ENCODE measurements at places on chromosomes 1 and 21. TPM values are rescaled to one million over a fixed set of nuclear protein-coding genes. Genes with fewer than 3 reads are reported as not detected.

- DNase-seq = no peak
Observed at GRCh38 chr1:230047114-230047865, 19.7 kb upstream of the GALNT2 start.

DNA sequence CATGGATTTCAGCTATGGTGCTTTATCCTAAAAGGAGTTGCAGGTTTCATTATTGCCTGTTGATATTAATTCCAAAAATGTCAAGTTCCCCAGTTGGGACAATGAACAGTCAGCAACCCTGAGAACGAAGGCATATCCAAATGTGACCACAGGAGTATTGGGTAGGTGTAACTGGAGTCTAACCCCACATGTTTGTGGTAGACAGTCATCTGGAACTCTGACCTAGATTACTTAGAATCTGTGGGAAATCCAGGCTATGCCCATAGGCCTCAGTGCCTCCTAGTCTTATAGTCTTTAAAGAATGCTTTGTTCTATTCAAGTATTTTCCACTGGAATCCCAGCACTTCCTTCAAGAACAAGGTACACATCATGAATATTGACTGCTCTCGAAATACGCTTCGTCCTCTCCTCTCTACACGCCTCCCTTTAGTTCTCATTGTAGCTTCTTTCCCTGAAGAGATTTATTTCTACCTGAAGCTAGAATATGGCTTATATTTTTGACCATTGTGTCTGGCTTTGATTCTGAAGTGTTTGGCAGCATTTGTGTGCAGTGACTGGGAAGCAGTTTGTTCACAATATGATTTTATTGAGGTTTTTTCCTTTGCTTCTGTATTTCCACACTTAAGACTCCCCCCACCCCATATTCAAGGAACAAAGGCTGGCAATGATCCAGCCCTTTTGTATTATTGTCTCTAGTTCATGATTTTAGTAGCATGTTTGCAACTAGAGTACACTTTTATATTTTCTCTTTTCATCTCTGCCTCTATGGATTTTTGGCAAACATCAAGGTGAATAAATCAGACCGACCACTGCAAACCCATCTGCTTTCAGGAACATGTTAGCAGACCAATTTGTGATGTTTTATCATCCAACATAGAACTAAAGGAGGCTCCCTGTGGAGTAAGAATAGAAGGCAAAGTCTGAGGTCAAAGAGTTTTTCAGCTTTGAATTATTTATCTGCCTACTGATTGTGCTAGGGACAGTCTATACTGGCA, 178.6 kb downstream of the GPR52 start:
- DNase-seq = peak; percentile 74

ADAMTS1 gene
- 82.8 TPM for total RNA-seq

GRCh38 chr1:53731043-53731600, 7.8 kb downstream of the GLIS1 start:
- DNase-seq = no peak

- DNase-seq = peak; percentile 51
Observed at GRCh38 chr1:223747838-223748335, 35.5 kb downstream of the CAPN2 start.

GRCh38 chr1:210597555-210598134, 268.9 kb downstream of the HHAT start:
- peak; percentile 94 for DNase-seq

FCAMR gene
- not detected for total RNA-seq

DNA sequence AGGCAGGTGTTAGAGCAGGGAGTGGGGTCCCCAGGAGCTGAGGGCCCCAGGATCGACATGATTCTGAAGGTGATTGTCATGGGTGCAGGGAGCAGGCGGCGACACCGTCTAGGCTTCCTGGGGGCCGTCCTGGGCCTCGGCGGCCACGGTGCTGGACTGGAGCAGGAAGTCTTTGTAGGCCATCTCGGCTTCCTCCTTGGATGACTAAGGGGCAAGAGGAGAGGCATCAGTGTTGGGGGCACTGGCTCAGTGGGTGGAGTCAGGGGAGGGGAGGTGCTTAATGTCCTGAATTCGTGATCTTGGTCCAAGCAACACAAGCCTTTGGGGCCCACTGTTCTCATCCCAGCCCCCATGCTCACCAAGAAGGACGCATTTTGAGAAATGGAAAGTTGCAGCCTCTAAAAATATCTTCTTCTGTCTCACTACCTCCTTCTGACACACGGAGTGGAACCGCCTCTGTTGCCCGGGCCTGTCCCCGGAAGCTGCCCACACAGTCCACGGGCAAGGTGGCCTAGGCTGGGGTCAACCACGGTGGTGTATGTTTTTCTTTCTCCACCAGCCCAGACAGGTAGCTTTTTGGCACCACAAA, 8.6 kb upstream of the FCMR start:
- DNase-seq = no peak

DNA sequence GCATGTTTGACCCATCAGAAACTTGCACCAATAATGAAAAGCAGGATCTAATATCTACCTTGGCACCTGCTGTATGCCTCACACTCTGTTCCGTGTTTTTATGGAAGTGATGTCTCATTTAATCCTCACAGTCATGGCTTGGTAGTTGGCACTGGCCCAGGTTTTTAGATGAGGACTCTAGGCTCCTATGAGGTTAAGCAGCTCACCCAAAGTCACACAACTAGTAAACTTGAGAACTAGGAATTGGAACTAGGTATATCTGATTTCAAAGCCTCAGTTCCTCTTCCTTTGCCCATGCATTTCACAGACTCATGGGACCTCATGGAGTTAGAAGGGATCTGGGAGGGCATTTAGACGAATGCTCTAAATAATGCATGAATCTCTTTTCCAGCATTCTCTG, 21.3 kb upstream of the TARBP1 start:
- DNase-seq = peak; percentile 63

GRCh38 chr1:175504875-175505555, 238.4 kb downstream of the TNR start:
- DNase-seq = no peak

GRCh38 chr1:183319051-183319450, 99.1 kb downstream of the NMNAT2 start:
- no peak for DNase-seq

C1orf141 gene
- total RNA-seq = not detected

DNA sequence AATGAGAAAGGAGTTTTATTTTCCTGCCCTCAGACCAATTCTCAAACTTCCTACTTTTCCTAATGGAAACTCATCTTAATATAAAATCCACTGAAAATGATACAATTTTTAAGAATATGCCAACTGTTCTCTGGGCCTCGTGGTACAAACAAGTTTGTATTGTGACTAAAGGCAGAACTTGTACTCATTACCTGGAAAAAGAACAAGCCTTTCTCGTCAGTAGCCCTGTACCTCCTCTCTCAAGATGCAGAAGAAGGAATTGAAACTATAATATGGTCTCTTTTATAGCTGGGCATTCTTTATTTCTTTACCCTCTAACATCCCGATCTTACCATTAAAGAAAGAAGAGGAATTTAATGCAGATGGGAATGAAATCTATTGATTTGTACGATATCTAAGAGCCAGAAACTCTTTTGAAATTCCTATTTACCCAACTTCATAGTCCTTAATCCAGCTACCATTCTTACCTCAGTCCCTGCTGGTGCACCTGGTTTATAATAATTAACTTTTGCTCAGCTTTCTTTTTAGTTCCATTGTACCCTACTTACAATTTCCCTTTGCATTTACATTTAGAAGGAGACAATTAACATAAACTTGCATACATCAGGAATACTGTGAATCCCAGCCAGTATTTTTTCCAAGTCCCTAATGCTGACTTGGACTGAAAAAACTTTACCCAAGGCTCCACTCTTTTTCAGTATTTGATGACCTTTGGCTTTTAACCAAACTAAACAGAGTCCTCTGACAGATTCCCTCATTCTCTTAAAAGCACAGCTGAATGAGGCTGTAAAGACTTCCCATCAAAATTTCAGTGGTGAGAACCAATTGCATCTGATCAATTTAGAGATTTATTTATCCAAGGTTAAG, 1162.4 kb downstream of the BRINP3 start:
- no peak for DNase-seq

All from LHCN-M2 (cell line).